ENCODE measurements at places on chromosomes 7 and 10.

DNA sequence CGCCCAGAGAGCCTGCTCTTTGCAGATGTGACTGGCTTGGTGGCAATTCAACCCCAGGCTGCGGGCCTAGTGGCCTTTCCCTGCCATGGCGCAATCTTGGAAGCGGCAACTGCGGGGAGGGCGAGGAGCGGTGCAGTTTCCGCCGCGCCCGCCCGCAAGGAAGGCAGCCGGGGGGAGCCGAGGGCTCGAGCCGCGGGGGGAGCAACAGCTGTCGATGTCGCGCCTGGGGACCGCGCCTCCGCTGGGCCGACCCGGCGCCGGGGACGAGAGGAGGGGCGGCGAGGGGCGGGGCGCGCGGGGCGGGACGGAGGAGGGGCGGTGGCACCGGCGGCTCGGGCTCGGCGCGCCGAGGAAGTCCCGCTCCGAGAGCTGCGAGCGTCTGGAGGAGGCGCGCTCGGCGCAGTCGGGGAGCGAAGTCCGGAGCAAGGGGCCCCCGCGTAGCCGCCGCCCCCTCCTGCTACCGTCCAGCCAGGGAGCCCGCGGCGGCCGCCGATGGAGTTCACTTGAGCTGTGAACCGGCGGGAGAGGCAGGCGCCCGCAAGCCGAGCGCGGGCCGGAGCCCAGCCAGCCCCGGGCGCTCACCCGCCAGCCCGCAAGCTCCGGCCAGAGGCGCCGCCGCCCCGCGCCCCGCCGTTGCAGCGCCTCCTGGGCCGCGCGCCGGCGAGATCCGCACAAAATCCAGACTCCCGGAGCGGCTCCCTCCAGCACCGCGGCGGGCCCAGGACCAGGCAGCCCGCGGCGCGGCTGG lies 438.1 kb upstream of the GALNT17 start:
- peak; percentile 87 for DNase-seq

- DNase-seq = no peak
Observed at GRCh38 chr10:20856484-20856883, 40.6 kb downstream of the NEBL start.

GRCh38 chr10:43352951-43353350 lies 18.5 kb upstream of the FXYD4 start:
- DNase-seq = no peak

GRCh38 chr10:5503477-5503835 lies 4.1 kb upstream of the CALML5 start:
- DNase-seq = no peak

- no peak for DNase-seq
Observed at GRCh38 chr10:18351421-18351820, 211.2 kb downstream of the CACNB2 start.

DNA sequence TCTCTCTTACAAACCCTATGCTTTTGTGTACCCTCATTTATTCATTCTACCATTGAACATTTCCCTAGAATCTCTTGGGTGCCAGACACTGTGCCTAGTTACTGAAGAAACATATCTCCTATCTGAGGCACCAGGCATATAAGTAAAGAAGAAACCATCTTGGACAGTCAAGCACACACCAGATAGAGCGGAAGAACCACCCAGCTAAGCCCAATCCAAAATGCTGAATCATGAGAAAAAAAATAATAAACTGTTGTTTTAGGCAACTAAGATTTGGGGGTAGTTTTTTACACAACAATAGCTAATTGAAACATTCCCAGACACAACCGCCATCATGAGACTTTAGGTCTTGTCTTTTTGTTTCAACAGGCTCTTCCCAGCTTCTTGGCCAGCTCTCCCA lies 102.3 kb upstream of the TCF7L2 start:
- DNase-seq = no peak

DNA sequence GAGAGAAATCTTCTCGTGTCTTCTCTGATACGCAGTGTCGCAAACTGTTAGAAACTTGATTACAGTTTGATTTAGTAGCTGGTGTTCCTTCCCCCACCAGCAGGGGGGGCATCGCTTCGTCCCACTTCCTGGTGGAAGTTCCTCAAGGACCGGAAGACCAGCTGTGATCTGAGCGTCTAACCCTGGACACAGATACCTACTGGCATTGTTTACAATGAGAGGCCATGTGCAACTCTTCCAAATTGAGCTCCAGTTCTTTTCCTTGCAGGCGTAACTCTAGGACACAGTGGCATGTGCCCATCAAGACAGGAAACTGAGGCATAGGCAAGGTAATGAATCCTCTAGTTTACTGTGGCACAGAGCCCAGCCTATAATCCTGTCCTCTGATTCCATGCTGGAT lies 219.0 kb downstream of the CCDC3 start:
- DNase-seq = no peak

GRCh38 chr7:122255454-122255853 lies 49.1 kb downstream of the FEZF1 start:
- no peak for DNase-seq

DNA sequence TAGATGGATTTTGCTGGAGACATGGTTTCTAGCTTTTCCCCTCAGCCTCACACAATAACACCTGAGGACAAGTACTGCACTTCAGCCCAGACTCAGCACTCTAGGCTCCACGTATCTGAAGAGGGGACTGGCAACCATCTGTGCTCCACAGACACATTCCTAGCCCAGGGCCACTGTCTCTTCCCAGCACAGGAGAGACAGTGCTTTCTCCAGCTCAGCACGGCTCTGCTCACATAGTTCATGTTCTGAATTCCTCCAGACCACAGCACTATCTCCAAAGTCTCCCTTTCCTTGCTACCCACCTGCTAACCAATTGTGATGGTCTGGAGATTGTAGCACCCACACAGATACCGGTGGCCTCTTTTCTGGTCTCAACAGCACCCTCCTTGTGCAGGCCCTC lies 114.5 kb downstream of the HTR7 start:
- no peak for DNase-seq

DNA sequence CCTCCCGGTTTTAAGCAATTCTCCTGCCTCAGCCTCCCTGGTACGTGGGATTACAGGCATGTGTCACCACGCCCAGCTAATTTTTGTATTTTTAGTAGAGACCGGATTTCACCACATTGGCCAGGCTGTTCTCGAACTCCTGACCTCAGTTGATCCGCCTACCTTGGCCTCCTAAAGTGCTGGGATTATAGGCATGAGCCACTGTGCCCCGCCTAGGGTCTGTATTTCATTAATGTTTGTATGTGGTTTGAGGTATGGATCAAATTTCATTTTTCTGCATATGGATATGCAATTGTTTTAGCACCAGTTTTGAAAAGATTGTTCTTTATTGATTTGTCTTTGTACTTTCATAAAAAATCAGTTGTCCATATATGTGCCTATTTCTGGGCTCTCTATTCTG lies 26.0 kb downstream of the CYP26A1 start:
- no peak for DNase-seq

DNA sequence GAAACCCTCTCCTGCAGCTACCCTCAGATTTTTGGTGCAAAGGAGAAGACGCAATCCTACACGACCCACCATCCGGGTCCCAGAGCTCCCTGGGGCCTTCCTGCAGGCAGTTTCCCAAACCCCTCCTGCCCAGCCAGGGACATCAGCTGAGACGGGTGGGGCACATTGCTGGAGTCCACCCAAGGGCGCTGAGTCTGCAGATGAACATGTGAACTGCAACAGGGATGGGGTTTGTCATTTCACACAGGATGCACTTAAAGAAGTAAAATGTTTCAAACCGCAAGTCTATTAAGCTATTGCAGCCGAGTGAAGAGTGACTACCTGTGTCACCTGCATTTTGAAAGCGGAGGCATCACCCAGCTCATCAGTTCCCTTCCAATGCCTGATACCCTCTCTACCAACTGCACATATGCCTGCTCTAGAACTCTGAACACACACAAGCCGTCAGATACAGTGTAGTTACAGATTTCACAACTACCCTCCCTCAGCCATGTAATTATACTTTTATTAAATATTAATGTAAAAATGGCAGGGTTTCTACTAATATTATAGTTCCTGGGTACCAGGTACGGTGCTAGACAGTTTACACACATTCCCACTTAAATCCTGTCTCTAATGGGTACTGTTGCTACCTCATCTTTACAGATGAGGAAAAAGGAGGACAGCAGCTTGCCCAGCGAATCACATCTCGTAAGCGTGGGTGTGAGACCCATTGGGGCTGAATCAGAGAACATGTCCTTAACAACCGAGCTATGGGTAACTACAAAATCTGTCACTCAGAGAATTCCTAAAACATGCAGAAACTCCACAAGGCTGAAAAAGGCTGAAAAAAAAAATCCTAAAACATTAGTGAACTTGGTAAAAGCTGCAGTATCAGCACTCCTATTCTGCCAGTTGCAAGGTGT lies 71.2 kb downstream of the GRB10 start:
- DNase-seq = no peak

GRCh38 chr10:6607778-6608177 lies 27.7 kb upstream of the PRKCQ start:
- no peak for DNase-seq

- DNase-seq = no peak
Observed at GRCh38 chr10:126181626-126182025, 206.7 kb downstream of the ADAM12 start.

DNA sequence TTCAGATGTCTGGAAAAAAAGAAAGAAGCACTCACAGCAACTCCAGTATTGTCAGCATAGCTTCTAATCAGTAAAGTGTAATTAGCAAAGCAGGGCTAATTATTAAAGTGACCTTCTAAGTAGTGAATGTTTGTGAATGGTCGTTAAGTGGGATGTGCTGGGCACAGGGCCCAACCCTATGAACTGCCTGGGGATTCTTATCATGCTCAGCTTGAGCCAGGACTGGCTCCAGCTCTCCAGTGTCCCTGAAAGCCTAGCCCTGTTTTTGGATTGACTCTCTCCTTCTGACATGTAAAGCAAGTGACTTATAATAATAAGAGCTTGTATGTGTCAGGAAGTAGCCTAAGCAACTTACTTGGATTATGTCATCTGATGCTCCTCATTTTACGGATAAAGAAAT lies 9.5 kb upstream of the TBX20 start:
- no peak for DNase-seq

DNA sequence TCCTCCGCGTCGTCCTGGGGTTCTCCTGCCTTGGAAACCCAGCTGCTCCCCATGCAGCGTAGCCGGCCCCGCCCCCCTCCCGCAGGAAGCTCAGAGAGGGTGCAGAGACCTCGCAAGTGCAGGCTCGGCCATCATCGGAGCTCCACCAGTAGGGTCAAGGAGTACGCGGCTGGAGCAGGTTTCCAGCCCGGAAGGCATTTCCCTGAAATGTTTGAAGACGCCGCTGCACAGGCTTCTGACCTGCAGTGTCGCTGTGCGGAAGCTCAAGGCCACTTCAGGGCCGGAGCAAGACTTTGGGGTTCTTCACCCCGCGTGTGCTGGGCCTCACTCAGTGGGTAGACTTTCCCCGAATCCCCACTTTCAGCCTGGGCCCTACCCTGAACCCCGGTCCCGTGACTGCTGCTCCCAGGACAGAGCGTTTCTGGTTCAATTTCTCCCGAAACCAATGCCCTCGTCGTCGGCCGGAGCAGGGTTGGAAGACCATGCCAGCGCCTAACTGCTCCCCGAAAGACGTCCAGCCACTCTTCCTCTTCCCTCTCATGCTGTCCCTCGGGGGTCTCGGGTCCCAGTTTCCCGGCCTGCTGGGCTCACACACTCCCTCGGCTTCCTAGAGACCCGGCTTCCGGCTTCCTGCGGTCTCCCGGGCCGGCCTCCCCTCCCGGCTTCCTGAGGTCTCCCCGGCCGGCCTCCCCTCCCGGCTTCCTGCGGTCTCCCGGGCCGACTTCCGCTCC lies 52.1 kb downstream of the INSIG1 start:
- DNase-seq = no peak

GRCh38 chr10:65742906-65743305 lies 1182.9 kb upstream of the LRRTM3 start:
- no peak for DNase-seq

Measured in Right ventricle myocardium inferior (tissue), 1 donor.